ENCODE measurements at places on chromosomes 16 and 17. TPM values are rescaled to one million over a fixed set of nuclear protein-coding genes. Genes with fewer than 3 reads are reported as not detected.

DNA sequence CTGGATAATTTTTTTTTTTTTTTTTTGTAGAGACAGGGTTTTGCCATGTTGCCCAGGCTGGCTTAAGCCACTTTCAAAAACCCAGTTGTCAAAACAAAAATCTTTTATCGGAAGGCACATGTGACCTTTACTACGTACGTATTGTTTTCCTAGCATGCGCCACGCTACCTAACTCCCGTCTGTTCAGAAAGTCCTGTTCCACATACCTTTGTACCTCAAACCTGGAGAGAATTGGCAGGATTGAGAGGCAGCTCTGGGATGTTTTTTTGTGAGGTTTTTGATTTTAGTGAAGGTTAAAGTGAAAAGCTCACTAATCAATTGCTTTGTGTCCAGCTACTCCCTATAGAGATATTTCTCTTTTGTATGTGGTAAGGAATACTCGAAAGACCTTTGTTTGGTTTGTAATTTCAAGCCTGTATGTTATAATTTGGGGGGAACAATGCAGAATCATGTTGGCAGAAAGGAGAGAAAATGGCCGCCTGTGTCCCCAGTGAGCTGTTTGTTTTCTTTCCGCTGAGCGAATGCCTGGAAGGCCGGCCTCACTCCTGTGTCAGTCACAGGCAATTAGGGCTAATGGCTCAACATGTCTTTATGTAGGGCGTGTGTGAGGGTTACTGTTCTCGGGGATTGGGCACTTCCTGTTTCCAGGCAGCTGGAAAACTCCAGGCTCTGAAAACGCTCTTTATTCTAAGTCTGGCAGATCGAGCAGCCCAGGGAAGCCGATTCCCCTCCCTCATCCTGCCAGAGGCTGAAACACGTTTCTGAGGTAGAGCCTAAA is 60.8 kb upstream of the CLEC18A start:
- no peak for DNase-seq

Gene CDC27
- total RNA-seq = 128 TPM

GRCh38 chr17:27157898-27158297 is 136.0 kb upstream of the WSB1 start:
- DNase-seq = peak; percentile 64

DNA sequence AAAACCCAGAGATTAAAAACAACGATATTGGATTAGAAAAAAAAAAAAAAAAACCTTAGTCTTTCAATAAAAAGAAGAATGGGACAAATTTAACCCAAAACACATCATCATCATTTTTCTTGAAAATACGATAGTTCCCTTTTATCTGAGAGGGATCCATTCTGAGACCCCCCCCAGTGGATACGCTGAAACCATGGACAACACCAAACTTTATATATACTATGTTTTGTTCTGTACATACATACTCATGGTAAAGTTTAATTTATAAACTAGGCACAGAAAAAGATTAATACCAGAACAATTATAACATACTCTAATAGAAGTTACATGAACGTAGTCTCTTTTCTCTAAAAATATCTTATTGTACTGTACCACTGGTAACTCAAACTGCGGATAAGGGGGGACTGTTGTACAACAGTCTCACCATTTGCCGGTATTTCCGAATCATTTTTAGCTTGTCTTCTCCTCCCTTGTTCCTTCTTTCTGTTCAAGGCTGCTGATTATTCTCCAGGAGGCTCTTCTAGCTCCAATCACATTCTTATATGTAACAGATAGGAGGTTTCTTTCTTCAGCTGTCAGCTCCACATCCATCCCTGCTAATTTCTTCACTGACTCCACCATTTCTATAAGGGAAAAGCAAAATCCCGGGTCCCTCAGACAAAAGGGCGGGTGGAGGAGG is 37.0 kb downstream of the RNF135 start:
- no peak for DNase-seq

GRCh38 chr16:27417047-27417671 is 15.2 kb downstream of the IL21R start:
- DNase-seq = no peak

Gene EXOC7
- total RNA-seq = 129 TPM

DNA sequence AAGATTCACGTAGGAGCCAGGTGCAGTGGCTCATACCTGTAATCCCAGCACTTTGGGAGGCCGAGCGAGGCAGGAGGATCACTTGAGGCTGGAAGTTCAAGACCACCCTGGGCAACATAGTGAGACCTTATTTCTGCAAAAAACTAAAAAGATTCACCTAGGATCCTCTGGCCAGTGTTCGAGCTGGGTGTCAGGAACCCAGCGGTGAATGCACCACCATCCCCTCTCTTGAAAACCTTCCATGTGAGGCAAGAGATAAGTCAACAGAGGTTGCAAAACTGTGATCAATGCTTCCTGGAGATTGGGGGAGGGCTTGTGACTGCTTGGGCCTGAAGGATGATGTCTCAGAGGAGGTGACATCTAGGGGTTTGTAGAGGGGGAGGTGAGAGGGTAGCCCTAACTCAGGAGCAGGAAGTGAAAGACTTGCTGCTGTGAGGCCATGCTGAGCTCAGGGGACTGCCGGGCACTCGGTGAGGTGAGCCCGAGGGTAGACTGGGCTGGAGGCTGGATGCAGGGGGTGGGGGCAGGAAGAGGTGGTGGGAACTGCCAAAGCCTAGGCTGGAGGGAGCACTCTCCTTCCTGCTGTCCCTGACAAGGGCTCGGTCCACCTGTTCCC is 11.7 kb downstream of the GJD3 start:
- DNase-seq = no peak

GRCh38 chr16:80123189-80123588 is 417.6 kb upstream of the DYNLRB2 start:
- DNase-seq = no peak

Gene OR1G1
- total RNA-seq = not detected

DNA sequence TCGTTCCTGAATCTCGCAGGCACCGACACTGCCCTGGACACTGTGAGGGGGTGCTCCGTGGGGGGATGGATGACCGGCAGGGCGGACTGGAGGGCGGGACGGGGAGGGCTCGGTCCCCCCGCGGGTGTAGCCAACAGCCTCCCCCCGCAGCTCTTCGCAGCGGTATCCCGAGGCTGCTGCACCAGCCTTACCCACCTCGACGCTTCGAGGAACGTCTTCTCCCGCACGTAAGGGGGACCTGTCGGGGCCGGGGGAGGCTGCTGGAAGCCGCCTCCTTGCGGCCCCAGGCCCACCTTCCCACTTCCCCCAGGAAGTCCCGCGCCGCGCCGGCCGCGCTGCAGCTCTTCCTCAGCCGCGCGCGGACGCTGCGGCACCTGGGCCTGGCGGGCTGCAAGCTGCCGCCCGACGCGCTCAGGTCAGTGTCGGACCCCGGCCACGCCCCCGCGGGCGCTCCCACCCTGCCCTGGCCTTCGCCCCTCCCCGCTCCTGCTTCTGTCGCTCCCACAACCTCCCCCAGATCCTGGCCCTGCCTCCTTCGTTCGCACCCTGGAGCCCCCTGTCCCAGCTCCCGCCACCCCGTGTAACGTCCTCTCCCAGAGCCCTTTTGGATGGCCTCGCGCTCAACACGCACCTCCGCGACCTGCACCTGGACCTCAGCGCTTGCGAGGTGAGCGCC is 3.3 kb downstream of the CARMIL2 start:
- DNase-seq = no peak

- DNase-seq = no peak
Measured at GRCh38 chr17:17204041-17204591, 2.0 kb downstream of the PLD6 start.

GRCh38 chr16:78249056-78249455 is 149.6 kb downstream of the WWOX start:
- DNase-seq = no peak

DNA sequence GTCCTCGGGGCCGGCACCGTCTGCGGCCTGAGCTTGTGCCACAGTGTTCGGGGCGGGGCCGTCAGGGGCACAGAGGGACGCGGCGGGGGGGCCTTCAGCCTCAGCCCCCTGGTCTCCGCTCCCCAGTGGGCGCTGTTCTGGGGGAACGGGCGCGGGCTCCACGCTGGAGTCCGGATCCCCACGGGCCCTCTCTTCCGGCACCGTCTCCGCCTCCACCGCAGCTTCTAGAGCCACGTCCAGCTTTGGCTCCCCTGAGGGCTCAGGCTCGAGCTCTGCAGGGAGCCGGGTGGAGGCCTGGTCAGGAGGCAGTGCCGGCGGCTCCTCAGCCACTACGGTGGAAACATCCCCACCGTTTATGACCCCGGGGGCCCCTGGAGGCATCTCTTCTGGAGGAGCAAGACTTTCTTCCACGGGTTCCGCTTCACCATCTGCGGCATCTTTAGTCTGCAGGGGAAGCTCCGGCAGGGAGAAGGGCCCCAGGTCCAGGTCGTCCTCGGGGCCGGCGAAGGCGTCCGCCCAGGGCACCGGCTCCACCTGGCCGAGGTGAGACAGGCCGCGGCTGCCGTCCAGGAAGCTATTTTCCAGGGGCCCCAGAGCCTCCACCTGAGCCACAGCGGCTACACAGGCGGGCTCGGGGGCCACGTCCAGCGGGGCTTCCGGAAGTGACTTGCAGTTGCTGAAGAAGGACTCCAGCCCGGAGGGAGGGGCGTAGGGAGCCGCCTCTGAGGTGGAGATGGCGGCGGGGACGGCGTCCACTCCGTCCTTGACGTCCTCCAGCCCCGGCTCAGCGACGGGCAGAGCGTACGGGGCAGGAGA is 62.4 kb downstream of the ZNF778 start:
- no peak for DNase-seq

Gene AIPL1
- not detected for total RNA-seq

GRCh38 chr17:45889579-45889978 is 4.8 kb upstream of the MAPT start:
- no peak for DNase-seq

DNA sequence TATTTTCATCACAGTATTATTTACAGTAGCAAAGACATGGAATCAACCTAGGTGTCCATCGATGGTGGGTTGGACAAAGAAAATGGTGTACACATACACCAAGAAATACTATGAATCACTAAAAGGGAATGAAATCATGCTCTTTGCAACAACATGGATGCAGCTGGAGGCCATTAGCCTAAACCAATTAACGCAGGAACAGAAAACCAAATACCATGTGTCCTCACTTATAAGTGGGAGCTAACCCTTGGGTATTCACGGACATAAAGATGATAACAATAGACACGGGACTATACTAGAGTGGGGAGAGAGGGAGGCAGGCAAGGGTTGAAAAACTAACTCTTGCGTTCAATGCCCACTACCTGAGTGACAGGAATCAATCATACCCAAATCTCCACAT is 41.0 kb downstream of the MRPS23 start:
- DNase-seq = no peak

Gene KRT15
- total RNA-seq = not detected

- DNase-seq = no peak
Measured at GRCh38 chr16:84194470-84195200, 3.7 kb downstream of the ADAD2 start.

- no peak for DNase-seq
Measured at GRCh38 chr16:48433850-48434530, 48.8 kb upstream of the SIAH1 start.

DNA sequence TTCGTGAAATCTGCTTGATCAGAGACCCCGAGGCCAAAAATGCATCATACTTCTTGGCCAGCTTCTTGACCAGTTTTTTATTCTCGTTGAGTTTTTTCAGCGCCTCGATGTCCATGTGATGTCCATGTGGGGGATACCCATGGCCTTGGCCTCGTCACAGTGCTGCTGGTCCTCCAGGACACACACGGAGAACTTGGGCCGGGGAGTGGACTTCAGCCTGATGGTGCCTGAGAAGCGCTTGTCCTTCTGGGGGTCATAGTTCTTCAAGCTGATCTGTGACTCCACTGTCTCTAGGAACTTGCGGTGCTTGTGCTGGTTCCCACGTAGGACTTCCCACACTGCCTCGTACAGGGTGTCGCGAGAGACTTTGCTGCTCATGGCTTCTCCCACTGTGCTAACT is 16.7 kb downstream of the COX4I1 start:
- DNase-seq = peak; percentile 51

- DNase-seq = no peak
Measured at GRCh38 chr17:1455291-1455796, 688 bp downstream of the CRK start.

- no peak for DNase-seq
Measured at GRCh38 chr16:49811644-49812334, 44.1 kb downstream of the ZNF423 start.

Gene PDIA2
- 1.5 TPM for total RNA-seq

Gene PYDC1
- total RNA-seq = not detected

Gene CDRT15
- not detected for total RNA-seq

DNA sequence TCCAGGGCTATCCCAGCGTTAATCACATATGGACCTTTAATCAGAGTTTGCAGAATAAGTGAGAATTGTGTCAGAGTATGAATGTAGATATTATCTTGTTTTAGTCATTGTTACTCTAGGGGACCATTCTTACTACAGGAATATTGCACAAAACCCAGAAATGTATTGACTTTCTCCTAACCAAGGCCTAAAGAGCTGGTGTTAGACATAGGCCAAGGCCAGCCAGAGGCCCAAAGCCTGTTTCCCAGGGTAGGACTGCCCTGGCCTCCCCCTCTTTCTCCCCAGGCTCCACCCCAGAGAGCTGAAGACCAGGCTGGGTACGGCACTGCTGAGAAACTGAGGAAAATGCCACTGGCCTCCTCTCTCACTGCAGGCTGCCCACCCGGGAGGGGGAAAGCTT is 41.9 kb upstream of the MEOX1 start:
- no peak for DNase-seq

- DNase-seq = no peak
Measured at GRCh38 chr17:30113213-30113612, 3.4 kb upstream of the NSRP1 start.

GRCh38 chr16:55563797-55564196 is 2.7 kb upstream of the CAPNS2 start:
- no peak for DNase-seq

DNA sequence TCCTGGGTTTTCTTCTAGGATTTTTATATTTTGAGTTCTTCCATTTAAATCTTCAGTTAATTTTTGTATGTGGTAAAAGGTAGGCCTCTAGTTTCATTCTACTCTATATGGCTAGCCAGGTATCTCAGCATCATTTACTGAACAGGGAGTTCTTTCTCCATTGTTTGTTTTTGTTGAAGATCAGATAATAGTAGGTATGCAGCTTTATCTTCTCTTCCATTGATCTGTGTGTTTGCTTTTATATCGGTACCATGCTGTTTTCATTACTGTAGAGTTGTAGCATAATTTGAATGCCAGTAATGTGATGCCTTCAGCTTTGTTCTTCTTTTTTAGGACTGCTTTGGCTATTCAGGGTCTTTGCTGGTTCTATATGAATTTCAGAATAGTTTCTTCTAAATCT is 77.3 kb downstream of the USP22 start:
- DNase-seq = no peak

GRCh38 chr17:63946440-63947363 is 14.6 kb upstream of the CD79B start:
- DNase-seq = no peak

Gene KIF2B
- not detected for total RNA-seq

Gene SLC2A4
- total RNA-seq = 0.30 TPM

DNA sequence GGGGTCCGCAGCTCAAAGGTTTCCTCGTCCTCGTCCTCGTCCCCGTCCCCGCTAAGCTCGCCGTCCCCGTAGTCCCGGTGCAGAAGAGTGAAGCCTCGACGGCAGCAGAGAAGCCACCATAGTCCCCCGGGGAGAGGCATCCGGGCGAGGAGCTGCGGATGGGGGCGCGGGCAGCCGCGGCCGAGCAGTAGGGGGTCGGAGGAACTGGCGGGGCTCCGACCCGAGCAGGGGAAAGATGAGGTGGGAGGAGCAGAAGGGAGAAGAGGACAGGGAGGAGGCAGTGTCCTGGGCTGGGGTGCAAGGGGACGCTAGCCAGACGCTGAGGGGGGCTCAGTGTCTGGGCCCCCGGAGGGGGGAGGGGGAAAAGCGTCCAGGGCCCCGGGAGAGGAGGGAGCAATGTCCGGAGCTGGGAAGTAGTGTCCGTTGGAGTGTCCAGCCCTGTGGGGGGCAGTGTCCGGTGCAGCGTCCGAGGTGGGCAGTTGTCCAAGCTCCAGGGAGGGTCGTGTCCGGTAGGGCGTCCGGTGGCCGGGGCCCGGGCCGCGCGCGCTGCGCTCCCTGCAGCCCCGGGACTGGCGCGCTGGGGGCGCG is at the start of gene PLEKHH3:
Gene PLEKHH3, minus strand, starts transcription at position 571 of the 588 bp plus-strand sequence. Its CDS starts 431 bp downstream, at position 140.
- DNase-seq = no peak

All from chondrocyte (in vitro differentiated cells).